Skeletal muscle cell (primary cell): ENCODE measurements at places on chromosomes 2 and 18.

- no peak for DNase-seq
Observed at GRCh38 chr2:112850588-112850987, 14.0 kb upstream of the IL1B start.

DNA sequence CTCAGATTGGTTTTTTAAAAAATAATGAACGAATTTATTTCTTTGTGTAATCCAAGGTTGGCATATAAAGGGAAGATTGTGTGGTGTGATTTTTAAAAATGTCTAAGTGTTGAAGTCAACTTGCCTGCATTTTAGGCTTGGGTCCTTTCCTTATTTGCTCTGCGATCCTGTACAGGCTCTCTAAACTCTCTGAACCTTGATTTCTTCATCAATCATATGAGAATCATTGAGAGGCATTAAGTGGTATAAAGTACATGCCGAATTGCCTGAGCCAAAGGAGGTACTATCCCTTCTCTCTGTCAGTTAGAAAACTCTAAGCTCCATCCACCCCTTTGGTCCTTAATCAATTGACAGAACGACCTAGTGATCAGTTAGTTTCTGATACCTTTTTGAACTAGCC, 440.4 kb upstream of the MEX3C start:
- no peak for DNase-seq

- DNase-seq = peak; percentile 76
Observed at GRCh38 chr2:216695401-216695821, at the start of gene IGFBP5. IGFBP5 (minus strand) TSS chr2:216695549; CDS start chr2:216694775, 774 bp downstream.

- DNase-seq = no peak
Observed at GRCh38 chr2:174438146-174438886, 42.8 kb downstream of the SCRN3 start.

GRCh38 chr18:27769152-27769551, 407.8 kb downstream of the CDH2 start:
- DNase-seq = no peak
